ENCODE measurements at places on chromosomes 4 and X.

DNA sequence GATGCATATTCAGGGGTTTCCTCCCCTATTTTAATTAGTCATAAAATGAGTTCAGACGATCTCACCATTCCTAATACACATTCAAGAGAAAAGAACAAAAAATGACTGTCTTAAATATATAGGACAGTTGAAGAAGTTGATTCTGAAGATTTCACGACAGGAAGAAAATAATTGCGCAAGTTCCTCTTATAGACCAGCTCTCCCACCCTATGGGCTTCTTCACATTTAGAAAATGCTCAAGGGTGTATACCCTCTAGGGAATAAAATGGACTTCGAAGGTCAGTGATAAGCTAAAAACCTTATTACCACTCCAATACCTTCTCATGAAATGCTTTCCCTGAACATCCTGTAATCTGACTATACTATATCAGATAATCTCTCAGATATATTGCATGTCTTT is 149.2 kb upstream of the TEX13C start:
- DNase-seq: no peak

- no peak for DNase-seq
These were observed 33.6 kb upstream of the MSN start for GRCh38 chrX:65633826-65634225.

- DNase-seq: no peak
These were observed 25.4 kb upstream of the TNIP3 start for GRCh38 chr4:121189326-121190215.

DNA sequence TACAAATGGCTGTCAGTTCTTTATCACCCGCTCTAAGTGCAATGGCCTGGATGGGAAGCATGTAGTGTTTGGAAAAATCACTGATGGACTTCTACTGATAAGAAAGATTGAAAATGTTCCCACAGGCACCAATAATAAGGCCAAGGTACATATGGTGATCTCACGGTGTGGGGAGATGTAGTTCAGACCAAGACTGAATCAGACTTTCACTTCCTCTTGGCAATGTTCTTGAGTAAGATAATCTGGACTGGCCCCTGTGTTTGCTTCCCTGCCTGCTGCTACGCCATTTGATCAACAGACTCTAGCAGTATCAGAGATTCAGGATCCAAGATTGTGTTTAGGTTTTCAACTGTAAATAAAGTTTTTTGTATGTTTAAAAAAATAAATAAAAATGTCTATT is 682.2 kb upstream of the AMOT start:
- DNase-seq: no peak

- no peak for DNase-seq
These were observed 111.6 kb upstream of the GPRIN3 start for GRCh38 chr4:89419111-89419695.

DNA sequence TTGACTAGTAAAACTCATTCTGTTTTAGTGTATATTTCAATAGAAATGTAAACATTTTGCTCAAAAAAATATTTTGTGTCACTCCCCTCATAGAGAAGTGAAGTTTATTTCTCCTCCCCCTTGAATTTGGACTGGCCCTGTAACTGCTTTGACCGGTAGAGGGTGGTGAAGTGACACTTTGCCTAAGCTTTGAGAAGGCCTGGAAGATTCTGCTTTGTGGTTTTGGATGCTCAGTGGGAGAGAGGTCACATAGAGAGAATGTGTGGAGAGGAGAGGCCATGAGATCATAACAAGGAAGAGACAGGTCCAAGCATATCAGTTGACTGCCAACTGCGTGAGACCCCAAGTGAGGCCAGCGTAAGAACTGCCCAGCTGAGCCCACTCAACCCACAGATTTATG is 19.1 kb upstream of the ARX start:
- peak; percentile 12 for DNase-seq

Data from T47D (cell line).